ENCODE measurements at places on chromosomes 3 and 15.

DNA sequence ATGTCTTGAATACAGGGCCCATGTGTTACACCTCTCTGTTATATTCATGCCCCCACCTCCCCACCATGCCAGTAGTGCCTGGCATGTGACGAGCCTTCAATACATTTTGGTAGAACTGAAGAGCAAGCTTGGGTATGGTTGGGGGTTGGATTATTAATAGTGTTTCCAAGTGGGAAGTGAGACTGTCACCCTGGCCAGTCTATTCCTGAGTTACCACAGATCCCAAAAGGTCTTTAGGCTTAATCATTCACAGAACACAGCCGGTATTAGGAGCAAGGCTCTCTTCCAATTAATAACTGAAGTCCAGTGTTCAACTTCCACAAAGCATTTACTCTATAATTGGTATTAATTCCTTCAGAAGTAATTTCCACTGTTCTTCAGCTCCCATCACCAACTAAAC is 231.9 kb upstream of the LRTM1 start:
- no peak for DNase-seq

DNA sequence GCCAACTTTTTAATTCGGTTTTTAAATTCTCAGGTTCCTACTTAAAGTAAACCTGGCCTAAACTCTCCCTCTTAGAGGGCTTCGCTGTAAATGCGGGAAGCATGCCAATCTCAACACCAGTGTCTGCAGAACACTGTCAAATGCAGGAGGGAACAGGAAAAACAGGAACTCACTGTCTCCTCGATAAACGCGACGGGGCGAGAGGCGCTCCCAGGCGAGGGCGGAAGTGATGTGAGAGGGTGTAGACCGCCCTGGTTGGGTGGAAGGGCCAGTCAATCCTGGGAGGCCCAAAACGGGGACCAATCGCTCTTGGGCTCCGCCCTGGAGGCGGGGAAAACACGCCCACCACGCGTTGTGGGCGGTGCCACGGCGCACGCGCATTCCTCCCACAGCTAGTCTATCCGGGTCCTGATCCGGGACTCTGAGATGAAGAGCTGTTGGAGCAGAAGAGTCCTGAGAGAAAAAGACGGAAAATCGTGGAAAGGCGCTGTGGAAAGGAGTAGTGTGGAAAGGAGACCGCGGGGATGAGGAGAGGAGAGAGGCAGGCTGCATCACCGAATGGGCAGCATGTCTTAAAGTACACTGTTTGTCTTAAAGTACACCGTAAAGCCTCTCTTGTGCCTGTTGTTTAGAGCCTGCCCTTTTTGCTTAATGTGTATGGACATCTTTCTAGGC is 27.1 kb downstream of the SLC28A2 start:
- DNase-seq, result peak; percentile 94

- no peak for DNase-seq
These were observed 333.0 kb downstream of the ZNF385D start for GRCh38 chr3:21417991-21418390.

GRCh38 chr15:93587059-93587521 is 498.1 kb upstream of the RGMA start:
- no peak for DNase-seq

- no peak for DNase-seq
These were observed 369.4 kb downstream of the MAGI1 start for GRCh38 chr3:65669163-65669875.

- DNase-seq, result no peak
These were observed 37.6 kb downstream of the MTMR10 start for GRCh38 chr15:30953731-30954378.

- no peak for DNase-seq
These were observed 63.3 kb downstream of the RAD18 start for GRCh38 chr3:8899876-8900460.

DNA sequence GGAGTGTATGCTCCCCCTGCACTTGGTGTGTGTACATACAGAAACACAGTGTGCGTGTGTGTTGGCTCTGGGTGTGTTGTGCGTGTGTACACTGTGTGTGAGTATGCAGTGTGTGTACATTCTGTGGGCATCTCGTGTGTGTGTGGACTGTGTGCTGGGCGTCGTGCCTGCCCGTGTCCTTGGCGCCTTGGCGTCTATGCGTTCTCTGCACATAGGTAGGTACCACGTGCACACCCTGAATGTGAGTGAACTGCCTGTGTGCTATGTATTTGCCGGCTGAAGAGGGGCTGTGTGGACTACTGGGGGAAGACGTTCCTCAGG is 481 bp upstream of the ECE2 start:
- DNase-seq, result no peak

DNA sequence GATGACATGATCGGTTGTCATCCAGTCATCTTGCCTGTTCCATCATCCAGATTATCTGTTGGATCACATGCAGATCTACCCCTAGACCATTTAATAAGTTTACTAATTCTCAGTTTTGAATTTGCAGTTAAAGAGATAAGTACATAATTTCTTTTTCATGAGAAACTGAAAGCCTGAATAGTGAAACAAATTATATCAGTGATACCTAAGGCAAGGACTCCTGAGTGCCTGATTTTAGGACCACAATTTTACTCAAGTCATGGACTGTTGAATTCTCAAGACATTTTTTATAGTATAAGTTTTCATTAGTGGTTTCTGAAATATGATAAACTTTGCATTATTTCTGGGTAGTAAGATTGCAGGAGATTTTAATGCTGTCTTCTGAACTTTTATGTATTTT is 13.2 kb downstream of the SIDT1 start:
- no peak for DNase-seq

GRCh38 chr3:104990758-104991157 is 376.0 kb upstream of the ALCAM start:
- DNase-seq, result no peak

GRCh38 chr15:51191766-51192165 is 97.1 kb upstream of the TNFAIP8L3 start:
- no peak for DNase-seq

DNA sequence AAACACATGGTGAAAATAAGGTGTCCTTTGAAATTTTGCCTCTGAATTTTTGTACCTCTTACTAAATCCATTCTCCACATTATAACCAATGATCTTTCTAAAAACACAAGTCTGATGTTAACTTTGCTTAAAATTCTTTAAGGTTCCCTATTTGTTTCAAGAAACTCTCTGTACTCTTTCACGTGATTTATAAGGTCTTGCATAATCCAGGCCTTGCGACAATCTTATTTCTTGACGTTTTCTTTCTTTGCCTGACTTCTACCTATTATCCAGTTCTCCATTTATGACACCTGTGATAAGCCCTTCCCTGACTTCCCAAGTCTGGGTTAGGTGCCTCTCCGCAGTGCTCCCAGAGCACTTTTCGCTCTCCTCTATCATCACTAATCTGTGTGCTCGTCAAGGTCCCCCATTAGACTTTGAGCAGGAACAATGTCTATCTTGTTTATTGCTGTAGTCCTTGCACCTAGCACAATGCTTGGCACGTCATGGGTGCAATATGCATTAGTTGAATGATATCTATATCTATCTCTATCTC is 24.3 kb upstream of the KPNA1 start:
- DNase-seq, result no peak

GRCh38 chr3:188316021-188316722 is 162.2 kb downstream of the LPP start:
- no peak for DNase-seq

GRCh38 chr3:14243782-14244181 is 65.2 kb downstream of the LSM3 start:
- DNase-seq, result no peak
